AG09319 (cell line): ENCODE measurements at places on chromosomes 11 and 22.

GRCh38 chr22:48084041-48084728 is 1321.7 kb downstream of the TBC1D22A start:
- DNase-seq, result no peak

- no peak for DNase-seq
Measured at GRCh38 chr11:74377689-74378088, 20.5 kb downstream of the PGM2L1 start.

DNA sequence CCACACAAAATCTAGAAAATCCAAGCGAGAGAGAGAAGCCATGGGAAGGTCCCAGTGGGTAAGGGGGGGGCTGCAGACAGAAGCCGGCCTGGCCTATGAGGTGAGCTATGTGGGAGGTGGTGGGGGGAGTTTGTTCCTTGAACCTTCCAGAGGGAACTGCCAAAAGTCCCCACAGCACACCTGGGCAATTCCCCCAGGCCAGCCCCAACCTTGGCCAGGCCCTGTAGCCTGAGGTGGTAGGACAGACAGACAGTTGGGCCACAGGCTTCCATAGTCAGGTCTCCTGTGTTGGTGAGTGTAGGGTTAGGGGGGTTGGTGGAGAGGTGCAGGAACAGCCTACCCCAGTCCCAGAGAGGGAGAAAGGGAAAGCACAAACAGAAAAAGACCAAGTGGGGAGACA is 39.0 kb downstream of the LMO1 start:
- DNase-seq, result no peak

GRCh38 chr11:124219126-124219525 is 21.8 kb upstream of the OR8G1 start:
- no peak for DNase-seq

GRCh38 chr11:66685276-66686099 is 7.8 kb upstream of the RBM4B start:
- no peak for DNase-seq

DNA sequence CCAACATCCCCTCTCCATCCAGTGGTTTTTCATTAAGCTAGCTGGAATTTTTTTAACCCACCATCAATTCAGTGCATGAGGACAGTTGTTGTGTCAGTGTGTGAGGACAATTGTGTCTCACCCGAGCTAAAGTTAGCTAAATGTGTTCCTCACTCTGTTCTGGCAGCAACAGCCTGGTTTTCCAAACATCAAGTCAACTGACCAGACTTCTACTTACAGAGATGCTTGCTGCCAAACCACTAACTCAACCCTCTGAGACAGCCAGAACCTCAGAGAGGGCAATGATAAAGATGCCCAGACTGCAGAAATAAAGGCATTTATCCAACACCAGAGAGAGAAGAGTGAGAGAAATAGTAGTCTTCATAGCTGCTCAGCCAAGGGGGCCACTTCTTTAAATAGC is 6.7 kb downstream of the PAMR1 start:
- no peak for DNase-seq

GRCh38 chr11:8937659-8938058 is 4.9 kb upstream of the C11orf16 start:
- DNase-seq, result no peak

- DNase-seq, result no peak
Measured at GRCh38 chr11:86062719-86063118, 6.2 kb downstream of the PICALM start.

DNA sequence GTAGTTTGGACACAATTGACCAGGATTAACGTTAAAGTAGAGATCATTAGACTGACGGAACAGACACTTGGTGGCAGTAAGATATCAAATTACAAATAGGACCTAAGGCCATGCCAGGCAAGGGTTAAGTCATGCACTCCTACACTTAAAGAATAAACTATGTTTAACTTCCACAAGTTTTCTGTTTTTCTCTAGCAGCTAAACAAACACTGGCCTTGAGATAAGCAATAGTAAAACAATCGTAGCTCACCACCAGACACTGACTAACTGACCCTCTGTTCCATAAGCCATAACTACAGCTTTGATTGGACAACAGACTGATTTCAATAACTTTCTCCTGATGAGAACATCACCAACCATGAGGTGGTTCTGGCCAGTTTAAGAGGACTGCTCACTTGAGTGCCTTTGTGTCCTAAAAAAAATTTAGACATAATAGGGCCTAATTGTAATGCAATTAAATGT is 2.0 kb upstream of the CEP126 start:
- DNase-seq, result no peak

DNA sequence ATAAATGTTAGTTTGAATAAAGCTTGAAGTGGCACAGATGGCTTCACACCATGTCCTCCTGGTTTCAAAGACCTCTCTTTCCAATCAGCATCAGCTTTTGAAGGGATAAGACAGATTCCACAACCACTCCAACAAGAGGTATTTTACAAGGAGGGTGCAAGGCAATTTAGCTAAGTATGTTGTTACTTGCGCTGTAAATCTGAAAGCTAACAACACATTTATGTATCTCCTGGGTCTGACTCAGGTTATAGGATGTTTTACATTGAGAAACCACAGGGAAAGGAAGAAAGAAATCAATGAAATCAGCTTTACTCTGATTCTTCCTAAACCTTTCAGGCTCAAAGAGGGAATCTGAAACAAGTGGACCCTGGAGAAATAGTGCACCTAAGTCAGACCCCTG is 12.1 kb downstream of the CWC15 start:
- no peak for DNase-seq

DNA sequence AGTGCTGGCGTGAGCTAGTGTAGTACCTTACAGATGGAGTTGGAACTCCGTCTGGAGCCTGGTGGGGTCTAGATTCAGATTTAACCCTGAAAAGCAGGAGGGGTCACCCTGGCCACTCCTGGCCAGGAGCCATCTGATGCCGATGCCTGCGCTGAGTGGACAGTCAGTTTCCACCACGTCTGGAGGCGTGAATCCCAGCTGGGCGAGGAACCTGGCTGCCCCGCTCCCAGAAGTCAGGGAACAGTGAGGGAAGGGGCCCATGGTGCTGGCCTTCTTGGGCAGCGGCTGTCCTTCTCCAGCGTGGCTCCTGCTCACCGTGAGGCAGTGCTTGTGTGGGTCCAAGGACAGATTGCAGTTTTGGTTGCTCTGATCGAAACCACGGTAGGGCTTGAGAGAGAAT is 76.3 kb downstream of the PARVB start:
- no peak for DNase-seq

DNA sequence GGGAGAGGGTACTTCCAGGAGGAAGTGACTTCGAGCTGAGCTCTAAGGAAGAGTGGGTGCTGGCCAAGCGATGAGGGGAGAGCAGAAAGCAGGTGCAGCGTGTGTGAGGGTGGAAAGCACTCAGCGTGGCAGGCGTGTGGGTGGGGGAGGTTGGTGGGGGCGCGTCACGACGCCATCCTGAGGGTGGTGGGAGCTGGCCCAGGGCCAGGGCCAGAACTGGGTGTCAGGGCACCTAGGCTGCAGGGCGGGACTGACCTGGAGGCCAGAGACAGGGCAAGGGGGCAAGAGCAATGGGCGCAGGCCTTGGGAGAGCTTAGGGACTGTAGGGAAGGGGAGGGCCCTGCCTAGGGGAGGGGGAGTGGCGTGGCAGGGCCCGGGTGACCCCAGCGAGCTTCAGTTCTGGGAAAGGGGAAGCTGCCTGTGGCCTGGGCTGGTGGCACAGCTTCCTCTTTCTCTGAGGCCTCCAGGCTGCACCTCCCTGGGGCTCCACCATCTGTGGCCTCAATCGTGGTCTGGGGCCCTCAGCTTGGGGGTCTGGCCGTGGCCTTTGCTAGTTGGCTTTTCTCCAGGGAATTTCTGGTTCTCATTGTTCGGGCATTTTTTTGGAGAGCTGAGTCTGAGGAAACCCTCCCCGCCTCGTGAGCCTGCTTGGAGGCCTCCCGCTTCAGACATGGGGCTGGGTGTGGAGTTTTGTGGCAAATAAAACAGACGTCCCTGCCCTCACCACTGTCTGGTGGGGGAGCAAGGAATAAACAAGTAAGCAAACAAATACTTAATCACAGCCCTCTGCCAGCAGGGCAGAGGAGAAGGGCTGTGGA is 8.9 kb downstream of the RELT start:
- no peak for DNase-seq

- peak; percentile 77 for DNase-seq
Measured at GRCh38 chr11:18384157-18384641, 10.2 kb upstream of the LDHA start.

GRCh38 chr11:17490938-17491337 is 14.3 kb upstream of the ABCC8 start:
- no peak for DNase-seq

GRCh38 chr22:17942721-17943120 is 81.6 kb downstream of the MICAL3 start:
- no peak for DNase-seq

DNA sequence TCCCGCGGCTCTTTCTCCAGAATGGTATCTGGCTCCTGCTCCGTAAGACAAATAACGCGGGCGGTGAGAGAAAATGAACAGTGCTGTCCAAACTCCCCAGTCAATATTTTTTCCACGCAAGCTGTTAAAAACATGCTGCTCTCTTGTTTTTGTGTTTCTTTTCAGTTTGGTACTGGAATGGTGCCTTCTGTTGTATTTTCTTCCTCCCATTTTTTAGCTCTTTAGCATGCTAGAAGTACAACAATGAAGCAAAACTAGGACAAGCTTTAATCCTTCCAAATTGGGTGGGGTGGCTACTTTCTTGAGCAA is 599 bp upstream of the PPP2R1B start:
- DNase-seq, result no peak

GRCh38 chr22:50576070-50576469 is 2.2 kb downstream of the CPT1B start:
- DNase-seq, result no peak

DNA sequence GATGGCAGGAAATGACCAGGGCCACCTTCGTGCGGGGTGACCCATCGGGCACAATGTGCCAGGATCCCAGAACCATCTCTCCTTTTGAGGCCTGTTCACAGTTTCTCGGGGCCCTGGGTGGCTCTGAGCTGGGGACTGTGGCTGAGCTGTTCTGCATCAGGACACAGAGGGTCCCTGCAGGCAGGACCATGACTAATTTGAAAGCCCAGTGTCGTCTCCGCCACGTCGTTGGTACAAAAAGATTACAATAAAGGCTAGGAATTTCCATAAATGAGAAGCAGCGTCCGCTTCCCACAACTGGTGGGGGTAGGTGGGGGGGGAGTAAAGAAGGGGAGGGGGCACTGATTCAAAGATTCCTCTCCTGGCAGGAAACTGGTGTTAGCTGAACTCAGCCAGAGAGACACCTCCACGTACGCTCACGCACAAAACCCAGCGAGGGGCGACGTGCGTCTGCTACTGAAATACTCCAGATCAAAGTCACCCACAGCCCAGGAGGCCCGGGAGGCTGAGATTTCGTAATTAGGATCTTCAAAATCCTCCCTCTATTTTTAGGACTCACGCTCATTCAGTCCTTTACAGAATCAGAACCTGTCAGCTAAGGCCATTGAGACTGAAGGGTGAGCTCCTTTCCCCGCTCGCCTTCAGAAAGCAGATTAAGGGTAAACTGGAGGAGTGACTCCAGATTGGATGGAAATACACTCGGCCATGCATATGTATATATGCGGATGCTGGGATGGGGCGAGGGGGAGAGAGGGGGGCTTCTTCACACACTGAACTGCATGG is 11.0 kb downstream of the MN1 start:
- no peak for DNase-seq

DNA sequence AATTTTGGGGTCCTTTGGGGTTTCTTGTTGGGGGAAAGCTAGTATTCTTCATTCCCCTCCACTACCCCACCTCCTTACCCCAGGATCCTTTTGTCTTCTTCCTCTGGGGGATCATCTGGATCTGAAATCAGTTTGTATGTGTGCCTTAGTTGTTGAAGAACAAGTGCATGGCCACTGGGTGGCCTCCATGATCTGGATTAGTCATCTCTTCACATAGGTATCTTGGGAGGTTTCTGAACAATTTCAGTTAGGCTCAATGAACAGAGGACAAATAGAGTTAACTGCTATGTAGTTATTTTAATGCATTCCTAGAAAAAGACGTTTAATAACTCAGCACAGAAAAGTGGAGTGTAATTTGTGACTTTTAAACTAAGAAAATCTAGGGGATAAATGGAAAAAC is 7.1 kb upstream of the VWA5A start:
- DNase-seq, result no peak

- no peak for DNase-seq
Measured at GRCh38 chr11:63769042-63769713, 603 bp upstream of the ZFTA start.

DNA sequence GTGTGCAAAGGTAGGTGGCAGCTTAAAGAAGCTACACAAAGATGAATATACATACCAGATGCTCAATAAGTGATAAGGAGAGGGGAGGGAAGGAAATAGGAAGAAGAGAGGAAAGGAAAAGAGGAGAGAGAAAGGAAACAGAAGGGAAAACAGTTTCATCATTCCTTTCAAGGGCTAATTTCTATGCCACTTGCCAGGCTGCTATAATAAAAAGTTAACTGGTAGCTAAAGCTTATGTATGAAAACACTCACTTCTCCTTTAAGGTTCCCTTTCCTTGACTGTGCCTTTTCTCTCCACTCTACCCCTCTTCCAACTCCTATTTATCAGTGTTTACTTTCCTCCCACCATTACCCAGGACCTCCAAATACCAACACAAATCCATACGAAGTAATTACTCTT is 347.9 kb downstream of the DLG2 start:
- DNase-seq, result no peak

DNA sequence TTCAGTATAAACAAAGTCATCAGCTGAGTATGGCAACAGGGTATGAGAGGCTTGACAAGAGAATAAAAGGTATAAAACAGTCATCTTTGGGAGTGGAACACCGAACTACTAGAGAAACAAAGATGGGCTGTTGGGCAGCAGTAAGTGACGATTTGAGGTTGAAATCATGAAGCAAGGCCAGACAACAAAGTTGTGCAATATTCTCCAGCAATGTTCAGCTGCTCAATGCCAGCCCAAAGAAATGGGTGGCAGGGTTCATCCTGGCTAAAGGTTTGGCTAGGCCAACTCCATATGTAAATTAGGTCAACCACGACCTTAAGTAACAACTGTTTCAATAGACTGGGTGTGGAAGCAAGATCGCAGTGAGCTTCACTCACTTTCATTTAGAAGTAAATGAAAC is 6.2 kb downstream of the APIP start:
- no peak for DNase-seq

GRCh38 chr11:44066732-44067141 is 667 bp downstream of the ACCS start:
- DNase-seq, result peak; percentile 14

DNA sequence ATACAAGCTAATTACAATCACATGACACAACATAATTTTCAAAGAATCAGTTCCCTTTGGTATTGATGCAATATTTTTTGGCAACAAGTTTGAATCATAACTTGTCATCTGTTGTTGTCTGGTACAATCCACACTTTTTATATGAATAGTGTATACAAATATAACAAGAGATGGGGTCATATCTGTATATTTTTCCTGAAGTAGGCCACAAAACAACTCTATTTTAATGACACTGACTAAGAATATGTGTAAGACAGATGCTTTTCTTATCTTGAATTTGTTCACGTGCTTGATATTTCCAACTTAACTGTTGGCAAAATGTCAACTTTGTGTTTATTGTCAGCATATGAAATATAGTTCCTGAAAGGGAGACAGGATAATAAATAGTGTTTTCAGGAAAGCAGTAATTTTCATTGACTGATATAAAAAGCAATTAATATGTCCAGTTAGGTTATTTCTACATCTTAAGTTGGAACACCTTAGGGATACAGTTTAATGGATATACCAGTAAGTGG is 27.9 kb downstream of the NOX4 start:
- no peak for DNase-seq

GRCh38 chr22:33958741-33959140 is 38.5 kb upstream of the LARGE1 start:
- no peak for DNase-seq
